Renal cortical epithelial cell (primary cell): ENCODE measurements at places on chromosomes 5 and 9. TPM values are rescaled to one million over a fixed set of nuclear protein-coding genes. Genes with fewer than 3 reads are reported as not detected.

The TMEM215 gene
- not detected in 2 replicates for total RNA-seq

The SGCD gene
- total RNA-seq = under 0.01 and 0.35 TPM in 2 replicates

The SLC46A2 gene
- total RNA-seq = not detected in 2 replicates

The FGF18 gene
- total RNA-seq = 0.35 and 1.4 TPM in 2 replicates

The TAF11L8 gene
- total RNA-seq = not detected in 2 replicates

The GGTA1 gene
- total RNA-seq = not detected in 2 replicates

The MAMDC2 gene
- total RNA-seq = 32.9 and 39.1 TPM in 2 replicates

The FREM1 gene
- total RNA-seq = 0.60 TPM in 1 of 2 replicates, not detected in the other

The STING1 gene
- 12.4 and 15.5 TPM in 2 replicates for total RNA-seq

The MAST4 gene
- 4.0 and 8.7 TPM in 2 replicates for total RNA-seq

The CDC23 gene
- 31.8 and 35.0 TPM in 2 replicates for total RNA-seq
